Activated CD4-positive, alpha-beta T cell treated with anti-CD3 and anti-CD28 coated beads, Interleukin-10, Interleukin-2, amounts not matched to agents 100 ng/mL and 50 ng/mL, durations not matched to agents 16 hours and 8 hours (primary cell): ENCODE measurements at places on chromosomes 5 and 9.

DNA sequence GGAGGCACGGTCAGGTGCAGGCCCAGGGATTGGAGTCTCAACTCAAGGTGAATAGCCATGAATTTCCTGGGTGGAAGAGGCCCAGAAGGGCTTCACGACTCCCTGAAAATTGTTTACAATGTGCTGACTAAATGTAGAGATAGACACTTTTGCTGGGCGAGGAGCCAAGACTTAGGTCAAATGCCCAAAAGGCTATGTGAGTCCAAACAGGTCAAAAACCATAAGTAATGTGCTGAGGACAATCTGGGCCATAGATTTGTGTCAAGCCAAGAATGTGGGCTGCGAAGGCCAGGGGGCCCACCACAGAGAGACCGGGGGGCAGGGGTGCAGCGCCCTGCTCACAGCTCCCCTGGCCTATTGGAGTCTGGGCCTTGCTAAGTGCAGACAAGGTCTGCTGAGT is 197.8 kb downstream of the HSPA4 start:
- DNase-seq, result no peak

GRCh38 chr9:133031496-133031911 is 707 bp downstream of the GTF3C5 start:
- peak; percentile 20 for DNase-seq

DNA sequence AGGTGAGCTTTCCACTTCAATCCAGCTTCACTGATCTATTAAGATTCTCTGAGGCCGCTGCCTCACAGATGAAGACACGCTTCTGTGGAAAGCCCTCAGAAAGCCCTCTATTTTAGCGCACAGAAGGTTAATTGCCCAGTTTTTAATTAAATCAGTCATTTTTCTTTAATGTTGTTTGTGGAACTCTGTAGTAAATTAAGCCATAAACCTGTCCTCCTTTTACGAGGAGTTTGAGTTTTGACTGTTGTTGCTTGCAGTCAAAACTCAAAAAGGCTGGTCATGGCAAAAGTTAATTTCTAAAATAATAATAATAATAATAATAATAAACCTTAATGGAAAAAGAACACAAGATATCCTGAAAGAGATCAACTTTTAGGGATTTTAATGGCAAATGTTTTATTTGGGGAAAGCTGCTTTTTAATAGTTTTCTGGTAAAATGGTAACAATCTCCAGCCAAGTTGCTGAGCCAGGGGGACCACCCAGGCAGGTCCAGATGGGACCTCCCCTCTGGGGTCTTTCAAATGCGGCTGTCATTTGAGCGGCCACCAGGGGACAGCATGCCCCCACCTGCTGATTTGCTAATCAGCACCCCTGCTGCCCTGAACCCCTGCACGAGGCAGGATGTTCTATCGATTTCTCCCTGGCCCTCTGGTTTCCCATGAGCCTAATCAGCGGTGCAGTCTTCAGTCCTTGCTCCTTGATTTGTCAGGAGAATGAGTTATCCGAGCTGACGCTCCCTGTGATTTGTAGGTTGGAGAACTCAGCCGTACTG is 247.2 kb downstream of the FSTL4 start:
- peak; percentile 4 for DNase-seq

GRCh38 chr9:72946821-72947220 is 6.0 kb downstream of the ALDH1A1 start:
- DNase-seq, result no peak

DNA sequence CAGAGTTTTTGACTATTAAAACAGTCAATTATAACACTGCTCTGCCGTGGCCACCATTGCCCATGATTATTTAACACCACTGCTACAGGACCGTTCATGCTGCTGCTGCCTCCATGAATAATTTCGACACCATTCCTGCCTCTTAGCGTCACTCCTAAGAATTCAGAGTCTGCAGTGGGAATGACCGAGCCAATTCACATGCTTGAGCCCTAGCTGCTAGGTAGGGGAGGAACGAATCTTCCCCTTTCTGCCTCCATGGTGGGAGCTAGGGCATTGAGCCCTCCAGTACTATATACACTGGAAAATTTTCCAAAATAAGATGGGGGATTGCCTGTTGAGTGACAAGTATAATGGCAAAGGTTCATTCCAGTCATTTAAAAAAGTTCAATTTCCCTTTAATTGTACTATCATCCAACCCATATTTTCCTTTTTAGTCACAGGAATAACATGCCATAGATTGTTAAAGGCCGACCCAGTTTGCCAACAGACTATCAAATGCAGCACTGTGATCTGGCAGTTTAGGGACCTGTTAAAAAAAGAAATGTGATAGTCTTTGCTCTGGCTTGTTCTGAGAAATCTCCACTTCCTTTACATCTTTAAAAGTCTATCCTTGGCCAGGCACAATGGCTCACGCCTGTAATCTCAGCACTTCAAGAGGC is 13.5 kb upstream of the B4GALT1 start:
- no peak for DNase-seq

- no peak for DNase-seq
Measured at GRCh38 chr5:160297776-160298175, 14.6 kb downstream of the CCNJL start.

GRCh38 chr9:91100878-91101450 is 260.8 kb downstream of the AUH start:
- no peak for DNase-seq

- no peak for DNase-seq
Measured at GRCh38 chr5:115168829-115169486, 750 bp downstream of the TRIM36 start.

DNA sequence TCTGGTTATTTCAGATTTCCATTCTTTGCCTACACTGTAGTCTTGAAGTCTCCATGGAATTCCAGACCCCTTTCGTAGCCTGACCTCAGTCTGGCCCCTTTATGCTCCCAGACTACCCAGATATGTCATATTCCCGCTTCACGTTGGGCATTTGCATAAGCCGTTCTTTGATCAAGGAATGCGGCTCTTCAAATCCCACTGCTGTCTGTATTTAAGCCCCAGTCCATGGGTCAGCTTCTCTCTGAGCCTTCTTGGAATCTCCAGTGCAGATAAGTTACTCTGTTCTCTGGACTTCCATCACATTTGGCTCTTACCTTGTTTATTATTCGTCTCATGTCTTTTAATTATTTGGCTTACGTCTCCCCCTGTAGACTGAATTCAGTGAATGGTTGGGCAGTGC is 97.4 kb downstream of the PARP8 start:
- no peak for DNase-seq

DNA sequence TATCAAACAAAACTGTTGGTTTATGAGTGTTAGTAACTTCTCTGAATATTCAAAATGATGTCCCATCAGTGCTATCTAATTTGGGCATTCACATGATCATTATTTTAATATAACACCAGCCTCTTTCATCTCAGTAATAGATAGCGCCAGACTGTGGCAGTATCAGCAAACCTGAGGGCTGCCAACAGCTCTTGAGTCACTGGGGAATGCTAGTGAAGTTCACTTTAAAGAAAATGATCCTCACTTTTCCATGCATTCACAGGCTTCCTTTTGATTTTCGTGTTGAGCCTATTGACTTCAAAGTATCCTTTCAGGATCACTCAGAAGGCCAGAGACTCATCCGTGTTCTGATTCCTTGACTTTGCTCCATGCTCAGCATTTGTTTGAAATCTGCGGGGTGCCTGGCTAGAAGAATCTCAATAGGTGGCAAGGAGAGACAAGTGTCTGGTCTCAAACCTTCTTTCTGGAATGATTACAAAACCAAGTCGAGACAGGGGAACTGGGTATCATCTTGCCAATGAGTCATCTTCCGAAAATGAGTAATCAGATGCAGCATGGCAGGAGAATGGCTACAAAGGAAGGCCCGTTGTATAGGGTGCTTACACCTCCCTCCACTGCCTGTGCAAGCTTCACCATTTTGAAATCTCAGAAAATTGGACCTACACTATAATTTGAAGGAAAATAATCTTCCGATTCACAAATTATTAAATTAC is 509.1 kb downstream of the RASEF start:
- DNase-seq, result peak; percentile 26

DNA sequence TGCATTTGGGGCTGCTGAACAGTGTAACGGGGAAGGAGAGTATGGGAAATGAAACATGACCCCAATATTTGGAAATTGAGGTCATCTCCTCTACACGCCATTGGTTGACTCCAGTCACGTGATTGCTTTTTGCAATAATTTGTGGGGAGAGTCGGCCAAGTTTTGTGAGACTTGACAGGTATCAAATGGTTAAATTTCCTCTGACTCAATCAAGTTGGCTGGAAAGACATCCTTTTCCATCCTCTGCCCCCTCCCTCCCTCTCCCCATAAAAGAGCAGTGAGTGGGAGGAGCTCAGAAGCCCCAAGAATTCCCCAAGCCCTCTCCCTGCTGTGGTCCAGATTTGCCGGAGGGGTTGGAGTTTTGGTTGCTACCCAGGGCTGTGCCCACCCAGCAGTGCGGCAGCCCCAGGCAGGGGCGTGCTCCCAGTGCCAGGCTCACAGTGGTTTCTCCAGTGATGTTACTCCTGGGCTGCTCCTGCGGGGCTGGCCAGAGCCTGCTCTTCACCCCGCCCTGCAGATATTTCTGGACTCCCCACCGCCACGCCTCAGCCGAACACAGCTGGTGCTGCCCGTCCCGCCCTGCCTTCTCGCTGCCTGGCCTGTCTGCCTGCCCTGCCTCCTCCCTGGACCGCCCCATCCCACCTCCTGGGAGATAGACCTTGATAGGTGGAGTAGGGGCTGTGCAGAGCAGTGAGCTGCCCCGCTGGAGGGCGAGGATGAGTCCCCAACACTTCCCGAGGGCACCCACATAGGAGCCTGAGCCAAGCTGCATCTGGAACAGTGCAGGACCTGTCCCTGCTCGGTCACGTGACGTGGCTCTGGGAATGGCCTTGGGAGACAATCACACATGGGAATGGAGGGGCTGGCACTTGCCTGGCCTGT is 3.4 kb downstream of the COL5A1 start:
- DNase-seq, result no peak

- DNase-seq, result no peak
Measured at GRCh38 chr5:179680780-179681401, at the start of gene CBY3. Gene CBY3 (minus strand): TSS chr5:179681034. CDS start chr5:179680918, 116 bp downstream.

- no peak for DNase-seq
Measured at GRCh38 chr9:106716820-106717219, 146.1 kb upstream of the ZNF462 start.

DNA sequence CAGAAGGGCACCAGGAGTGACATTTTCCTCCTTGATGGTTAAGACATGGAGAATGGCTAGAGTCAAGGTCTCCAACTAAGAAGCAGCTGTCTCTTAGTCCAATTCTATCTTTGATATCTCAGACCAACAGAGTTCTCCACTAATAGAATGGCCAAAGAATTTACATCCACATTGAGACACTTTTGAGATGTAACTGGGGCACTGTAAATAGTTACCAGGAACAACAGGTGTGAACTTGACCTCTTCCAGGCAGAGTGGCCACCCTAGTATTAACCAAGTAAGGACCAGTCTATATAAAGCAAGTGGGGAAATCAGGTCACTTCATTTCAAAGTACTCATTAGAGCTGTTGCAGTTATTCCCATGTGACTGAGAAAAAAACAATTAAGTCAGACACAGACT is 159.7 kb upstream of the RAD23B start:
- no peak for DNase-seq

- DNase-seq, result no peak
Measured at GRCh38 chr5:25090854-25091253, 446.1 kb upstream of the CDH10 start.

- no peak for DNase-seq
Measured at GRCh38 chr9:97039514-97039860, 545 bp upstream of the CTSV start.

DNA sequence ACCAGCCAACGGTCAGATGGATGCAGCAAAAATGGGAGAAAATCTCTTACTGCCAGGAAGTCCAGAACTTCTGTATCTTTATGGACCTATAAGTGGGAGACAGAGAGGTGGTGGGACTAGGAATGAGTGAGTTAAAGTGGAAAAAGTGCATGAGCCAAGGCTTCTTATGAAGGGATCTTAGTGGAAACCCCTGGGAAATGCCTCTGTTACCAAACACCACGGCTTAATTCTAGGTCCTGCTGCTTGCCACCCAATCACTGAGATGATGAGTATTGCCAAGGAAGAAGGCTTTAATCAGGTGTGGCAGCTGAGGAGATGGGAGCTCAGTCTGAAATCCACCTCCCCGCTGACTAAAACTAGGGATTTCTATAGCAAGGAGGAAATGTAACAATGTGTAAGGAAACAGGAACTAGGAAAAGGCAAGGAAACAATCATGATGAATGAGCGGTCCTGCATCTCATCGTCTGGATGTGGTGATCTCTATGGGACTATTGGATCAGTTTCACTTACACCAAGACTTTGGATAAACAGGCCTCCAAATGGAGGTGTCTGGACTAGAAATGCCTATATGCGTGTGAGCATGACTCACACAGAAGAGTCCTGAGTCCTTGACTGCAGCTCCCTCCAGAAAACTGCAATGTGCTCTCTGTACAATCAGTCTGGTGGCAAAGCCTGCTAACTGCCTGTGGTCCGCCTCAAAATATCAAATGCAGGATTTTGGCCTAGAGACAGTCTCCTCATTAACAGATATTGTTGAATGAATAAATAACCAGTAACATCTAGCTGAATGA is 98.2 kb upstream of the PRR16 start:
- DNase-seq, result no peak

GRCh38 chr9:35236692-35237091 is 74.9 kb downstream of the UNC13B start:
- no peak for DNase-seq

DNA sequence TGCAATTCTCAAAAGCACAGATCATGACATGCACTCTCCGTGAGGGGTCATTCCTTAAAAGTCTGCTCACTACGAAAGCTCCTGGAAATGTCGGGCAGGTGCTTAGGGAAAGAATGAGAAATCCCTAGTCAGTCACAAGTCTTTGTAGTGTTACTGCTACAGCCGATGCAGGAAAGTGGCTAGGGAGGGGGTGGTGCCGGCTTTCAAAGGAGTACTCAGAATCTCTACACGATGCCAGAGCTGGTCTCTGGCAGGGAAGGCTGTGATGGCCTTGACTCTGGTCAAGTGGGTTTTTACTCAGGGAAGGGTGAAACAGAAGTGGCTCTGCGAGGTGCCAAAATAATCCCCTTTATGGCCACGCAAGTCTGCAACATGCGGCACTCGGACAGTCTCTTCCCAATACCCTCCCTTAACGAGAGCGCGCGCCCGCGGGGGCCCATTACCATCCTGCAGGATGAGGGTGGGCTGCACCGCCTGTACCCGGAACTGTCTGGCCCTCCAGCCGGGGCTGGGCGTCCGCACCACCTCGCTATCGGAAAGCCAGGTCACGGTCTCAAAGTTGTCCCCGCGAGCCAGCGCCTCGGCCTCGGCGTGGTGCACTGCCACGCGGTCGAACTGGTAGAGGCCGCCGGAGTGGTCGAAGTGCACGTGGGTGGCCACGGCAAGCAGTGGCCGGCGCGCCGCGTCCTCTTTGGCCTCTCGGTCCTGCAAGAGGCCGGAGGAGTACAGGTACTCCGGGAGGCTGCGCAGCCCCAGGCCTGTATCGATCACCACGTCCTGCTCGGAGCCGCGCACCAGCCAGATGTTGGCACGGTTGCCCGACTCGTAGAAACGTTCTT is 956 bp downstream of the MBLAC2 start:
- peak; percentile 41 for DNase-seq

GRCh38 chr9:113568081-113568435 is 104.5 kb downstream of the RGS3 start:
- DNase-seq, result no peak

GRCh38 chr9:131799177-131799823 is 59.4 kb upstream of the RAPGEF1 start:
- DNase-seq, result peak; percentile 47
